ENCODE measurements at places on chromosomes 4 and X.

DNA sequence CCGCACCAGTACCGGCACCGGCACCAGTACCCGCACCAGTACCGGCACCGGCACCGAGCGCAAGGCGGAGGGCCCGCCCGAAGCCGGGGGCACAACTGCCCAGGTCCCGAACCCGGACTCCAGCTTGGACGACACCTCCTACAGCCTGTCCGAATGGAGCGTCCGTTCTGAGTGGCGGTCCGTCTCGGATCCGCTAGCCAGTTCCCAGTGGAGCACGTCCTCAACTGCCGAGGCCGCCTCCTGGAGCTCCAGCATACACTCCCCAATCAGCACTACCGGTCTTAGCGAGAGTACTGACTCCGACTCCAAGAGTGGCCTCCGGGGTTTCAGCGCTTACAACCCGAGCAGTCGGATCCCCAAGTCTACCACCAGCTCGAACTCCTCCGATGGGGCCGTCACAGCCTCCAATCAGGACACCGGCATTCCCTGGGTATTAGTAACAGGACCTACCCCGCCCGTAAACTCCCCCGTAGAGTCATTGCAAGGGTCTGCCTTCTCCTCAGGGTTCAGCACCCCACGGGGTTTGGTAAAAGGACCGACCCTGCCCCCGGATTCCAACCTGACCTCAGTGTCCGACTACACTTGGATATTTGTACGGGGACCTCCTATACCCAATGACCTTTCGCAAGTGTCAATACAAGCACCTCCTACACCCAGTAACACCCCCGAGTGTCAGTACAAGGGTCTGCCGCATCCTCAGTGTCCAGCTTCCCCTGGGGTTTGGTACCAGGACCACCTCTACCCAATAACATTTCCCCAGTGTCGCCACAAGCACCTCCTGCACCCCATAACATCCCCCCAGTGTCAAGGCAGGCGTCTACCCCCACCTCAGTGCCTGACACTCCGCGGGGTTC, 721 bp upstream of the MAOA start:
- no peak for DNase-seq

GRCh38 chrX:103817502-103817901, 14.6 kb downstream of the RAB9B start:
- peak; percentile 66 for DNase-seq

DNA sequence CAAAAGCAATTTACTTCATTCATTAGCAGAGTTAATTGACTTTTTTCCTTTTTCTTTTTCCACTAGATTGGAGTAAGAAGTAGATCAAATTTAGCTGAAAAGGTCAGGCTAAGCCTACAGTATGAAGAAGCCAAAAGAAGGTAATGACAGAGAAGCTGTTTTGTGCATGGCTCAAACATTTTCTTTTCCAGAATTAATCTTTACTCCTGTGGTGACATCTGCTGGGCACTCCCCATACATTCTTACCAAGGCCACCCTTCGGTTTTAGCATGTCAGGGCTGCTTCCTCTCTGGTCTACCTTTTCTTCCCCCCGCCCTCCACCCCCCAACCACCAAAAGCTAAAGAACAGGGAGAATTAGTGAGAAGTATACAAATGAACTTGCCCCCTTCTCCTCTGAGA, 70.2 kb downstream of the CLDN22 start:
- no peak for DNase-seq

- DNase-seq, result no peak
These were observed 309.9 kb downstream of the DHX15 start for GRCh38 chr4:24274381-24274941.

GRCh38 chr4:101050837-101051205, 296.5 kb downstream of the PPP3CA start:
- DNase-seq, result no peak

- DNase-seq, result no peak
These were observed 6.6 kb downstream of the KIT start for GRCh38 chr4:54664400-54664799.

DNA sequence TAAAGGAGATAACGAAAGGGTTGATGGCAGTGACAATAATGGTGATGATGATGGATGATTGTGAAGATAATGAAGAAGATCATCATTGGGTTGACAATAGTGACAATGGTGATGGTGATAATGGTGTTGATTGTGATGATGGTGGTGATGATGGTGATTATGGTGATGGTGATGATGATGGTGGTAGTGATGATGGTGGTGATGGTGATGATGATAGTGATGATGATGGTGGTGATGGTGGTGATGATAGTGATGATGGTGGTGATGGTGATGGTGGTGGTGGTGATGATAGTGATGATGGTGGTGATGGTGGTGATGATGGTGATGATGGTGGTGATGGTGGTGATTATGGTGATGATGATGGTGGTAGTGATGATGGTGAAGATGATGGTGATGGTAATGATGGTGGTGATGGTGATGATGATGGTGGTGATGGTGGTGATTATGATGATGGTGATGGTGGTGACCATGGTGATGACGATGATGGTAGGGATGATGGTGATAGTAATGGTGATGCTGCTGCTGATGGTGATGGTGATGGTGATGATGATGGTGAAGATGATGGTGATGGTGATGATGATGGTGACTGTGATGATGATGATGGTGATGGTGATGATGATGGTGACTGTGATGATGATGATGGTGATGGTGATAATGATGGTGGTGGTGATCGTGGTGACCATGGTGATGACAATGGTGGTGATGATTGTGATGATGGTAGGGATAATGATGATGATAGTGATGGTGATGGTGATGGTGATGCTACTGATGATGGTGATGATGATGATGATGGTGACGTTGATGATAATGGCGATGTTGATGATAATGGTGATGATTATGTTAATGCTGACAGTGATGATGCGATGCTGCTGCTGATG, 61.6 kb upstream of the NKX1-1 start:
- no peak for DNase-seq

- DNase-seq, result no peak
These were observed 607 bp upstream of the SCOC start for GRCh38 chr4:140372751-140373327.

DNA sequence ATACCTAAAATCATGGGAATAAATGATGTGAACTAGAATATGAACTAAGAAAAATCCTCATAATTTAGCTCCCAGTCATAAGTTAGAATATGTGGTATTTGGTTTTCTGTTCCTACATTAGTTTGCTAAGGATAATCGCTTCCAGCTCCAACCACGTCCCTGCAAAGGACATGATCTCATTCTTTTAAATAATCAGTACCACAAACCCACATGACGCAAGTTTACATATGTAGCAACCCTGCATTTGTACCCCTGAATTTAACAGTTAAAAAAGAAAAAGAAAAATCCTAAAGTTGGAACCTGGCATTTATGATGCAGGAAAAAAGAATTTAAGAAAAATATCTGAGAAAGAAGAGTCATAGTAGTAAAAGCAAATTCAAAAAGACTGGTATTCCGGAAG, 13.3 kb downstream of the UBA6 start:
- DNase-seq, result no peak

GRCh38 chr4:163967710-163968109, 473.2 kb downstream of the TMA16 start:
- no peak for DNase-seq

- DNase-seq, result no peak
These were observed 646 bp downstream of the ABCB7 start for GRCh38 chrX:75155447-75155826.

DNA sequence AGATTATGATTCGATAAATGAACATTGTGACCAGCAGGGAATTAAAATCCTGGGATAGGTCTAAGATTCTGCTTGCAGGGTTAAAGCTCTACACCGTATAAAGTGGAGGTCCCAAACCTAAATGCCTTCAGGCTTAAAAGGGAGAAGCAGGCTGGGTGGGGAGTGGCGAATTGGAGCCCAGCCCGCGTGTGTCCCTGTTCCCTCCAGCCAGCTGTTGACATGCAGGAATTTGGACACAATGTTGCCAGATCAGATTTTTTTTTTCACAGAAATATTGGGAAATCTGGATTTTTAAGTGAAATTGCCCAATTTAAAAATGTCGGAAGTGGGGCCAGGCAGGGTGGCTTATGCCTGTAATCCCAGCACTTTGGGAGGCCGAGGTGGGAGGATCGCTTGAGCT, 60.5 kb downstream of the ELF4 start:
- DNase-seq, result no peak

GRCh38 chr4:167109859-167110258, 124.4 kb downstream of the SPOCK3 start:
- DNase-seq, result no peak

DNA sequence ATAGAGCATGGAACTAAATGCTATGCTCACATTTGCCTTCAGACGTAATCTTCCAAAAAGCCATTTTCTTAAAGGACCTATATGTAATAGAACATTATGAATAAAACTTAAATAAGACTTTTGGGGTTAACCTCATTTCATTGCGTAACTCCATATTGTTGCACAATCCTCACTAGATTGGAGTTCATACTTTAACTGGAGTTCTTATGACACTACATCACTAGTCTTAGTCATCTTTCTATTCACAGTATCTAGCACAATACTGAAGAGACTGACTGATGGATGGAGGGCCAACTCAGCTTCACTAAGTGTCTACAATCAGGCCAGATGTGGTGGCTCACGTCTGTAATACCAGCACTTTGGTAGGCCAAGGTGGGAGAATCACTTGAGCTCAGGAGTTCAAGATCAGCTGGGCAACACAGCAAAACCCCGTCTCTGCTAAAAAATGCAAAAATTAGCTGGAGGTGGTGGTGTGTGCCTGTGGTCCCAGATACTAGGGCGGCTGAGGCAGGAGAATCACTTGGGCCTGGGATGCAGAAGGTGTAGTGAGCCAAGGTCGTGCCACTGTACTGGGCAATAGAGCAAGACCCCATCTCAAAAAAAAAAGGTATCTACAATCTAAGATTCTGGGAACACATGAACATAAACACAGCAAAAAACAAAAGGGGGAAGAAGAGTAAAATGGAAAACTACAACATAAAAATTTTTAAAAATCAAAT, 80.8 kb upstream of the MAB21L2 start:
- DNase-seq, result no peak

DNA sequence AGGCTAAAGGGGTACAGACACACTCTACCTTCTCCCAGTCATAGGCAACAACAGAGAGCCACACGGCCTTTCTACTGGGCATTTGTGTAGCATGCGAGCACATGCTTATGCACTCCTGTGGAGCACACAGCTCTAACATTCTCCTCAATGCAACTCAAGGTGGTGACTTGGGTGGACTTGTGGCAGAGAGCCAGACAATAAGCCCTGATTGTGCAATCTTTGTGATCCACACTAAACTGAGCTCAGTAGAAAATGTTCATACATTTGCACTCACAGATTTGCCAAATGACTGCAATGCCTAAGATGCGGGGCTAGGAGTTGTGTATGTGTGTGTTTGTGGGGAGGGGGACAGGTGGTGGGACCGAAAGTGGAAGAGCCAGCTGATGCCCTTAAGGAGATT, 31.4 kb upstream of the SETD7 start:
- DNase-seq, result no peak

- no peak for DNase-seq
These were observed 38.9 kb downstream of the ZDHHC15 start for GRCh38 chrX:75483933-75484332.

- DNase-seq, result peak; percentile 82
These were observed 223.9 kb downstream of the CAMK2D start for GRCh38 chr4:113537628-113538027.

DNA sequence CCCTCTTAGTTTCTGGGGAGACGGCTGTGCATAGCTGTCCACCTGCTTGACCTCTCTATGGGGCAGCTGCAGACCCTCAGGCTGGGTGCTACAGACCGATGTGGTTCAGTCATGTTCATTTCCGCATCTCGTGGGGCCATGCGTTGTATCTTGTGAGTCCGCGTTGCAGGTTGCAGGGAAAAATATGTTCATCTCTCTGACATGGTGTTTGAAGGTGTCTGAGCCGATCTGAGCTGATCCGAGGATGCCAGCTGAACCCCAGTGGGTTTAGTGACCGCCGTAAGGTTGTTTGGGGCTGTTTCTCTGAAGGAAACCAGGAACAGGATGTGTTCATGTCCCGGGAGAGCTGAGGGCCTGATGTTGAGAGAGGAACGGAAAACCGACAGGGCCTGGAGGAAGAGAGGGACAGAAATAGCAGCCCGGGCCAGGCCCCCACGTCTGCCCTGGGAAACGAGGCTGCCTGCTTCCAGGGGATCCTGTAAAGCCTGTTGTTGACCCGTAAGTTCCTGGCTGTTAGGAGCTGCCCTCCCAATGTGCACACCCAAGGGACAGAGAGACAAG, 9.8 kb upstream of the P2RY8 start:
- no peak for DNase-seq

Data from muscle of arm (tissue), 14 donors.